ENCODE measurements at places on chromosomes 12 and 14.
A peak's percentile ranks its signal among the peaks of the same experiment; 100 is the strongest.

DNA sequence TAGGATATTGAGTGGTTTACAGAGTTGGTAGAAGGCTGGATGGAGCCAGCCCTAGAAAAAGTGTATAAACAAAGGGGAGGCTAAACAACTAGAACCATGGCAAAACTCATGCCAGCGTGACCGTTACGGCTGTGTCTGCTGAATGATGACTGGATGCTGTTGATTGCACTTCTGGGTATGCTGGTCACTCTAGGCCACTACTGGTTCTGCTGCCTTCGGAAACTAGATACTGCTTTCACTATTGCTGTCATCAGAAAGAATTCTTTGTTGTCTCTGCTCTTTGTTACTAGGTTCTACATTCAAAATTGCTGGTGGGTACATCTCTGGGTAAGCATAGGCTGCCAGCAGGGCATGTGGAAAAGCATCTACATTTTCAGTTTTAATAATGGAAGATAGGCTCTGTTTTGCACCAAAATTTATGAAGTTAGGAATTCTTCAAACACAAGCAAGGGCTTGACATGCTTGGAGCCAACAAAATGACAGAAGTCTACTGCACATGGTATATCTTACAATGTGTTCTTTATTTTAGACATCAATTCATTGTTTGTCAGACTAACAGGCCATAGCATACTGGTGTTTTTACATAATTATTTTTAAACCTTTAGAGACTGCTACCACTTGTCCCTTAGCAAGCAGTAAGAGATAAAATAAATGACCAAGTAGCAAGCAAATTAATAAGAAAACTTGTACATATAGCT is 15.4 kb downstream of the MON2 start:
- DNase-seq: peak; percentile 9

DNA sequence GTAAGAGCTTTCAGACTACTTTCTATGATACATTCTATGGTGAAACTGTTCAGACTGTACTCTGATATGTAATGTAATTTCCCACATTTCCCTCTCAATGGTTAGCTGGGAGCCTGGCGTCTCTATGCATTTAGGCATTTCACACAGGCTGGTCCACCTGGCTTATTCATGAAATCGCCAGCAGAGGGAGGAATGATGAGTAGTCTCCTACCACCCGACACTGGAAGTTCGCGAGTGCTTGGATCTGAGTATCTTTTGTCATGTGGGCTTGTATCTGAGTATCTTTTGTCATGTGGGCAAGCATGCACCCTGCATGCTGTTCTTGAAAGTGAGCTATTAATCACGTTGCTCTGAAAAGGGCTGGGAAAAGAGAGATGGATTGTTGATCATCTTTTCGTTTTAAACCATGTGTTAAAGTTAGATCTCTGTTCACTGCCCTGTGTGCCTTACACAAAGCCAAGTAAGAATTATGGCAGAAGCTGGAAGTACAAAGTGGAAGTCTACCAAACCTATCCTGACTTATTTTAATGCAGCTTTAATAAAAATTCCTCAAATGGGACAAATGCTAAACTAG is 235.0 kb downstream of the ATP23 start:
- no peak for DNase-seq

DNA sequence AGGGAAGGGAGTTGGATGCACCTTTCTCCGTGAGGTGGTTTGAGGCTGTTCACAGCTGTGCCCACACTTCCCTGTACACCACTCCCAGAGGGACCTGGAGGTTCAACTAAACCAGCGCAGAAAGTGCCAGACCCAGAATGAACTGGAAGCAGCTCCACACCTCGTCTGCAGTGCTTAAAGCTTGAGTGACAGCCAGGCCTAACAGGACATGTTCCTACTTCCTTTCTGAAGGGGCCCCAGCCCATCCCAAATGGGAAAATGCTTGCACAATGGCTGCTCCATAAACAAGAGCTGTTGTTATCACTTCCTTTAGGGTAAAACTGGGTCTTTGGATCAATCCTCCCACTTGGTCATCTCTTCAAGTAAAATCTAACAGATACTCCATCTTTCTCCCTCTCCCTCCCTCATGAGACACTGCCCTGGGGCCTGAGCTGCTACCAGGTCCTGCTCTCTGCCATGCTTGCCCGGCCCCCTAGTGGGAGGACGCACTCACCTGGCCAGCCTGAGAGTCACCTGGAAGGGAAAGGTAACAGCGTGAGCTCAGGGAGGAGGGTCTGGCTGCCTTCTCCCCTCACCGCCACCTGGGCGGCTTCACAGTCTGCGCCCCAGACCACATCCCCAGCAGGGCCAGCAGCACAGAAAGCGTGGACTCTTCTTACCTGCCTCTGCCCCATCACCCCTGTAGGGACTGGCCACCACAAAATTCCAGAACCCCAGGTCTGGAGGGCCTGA is 33.5 kb downstream of the ISCA2 start:
- DNase-seq: no peak

DNA sequence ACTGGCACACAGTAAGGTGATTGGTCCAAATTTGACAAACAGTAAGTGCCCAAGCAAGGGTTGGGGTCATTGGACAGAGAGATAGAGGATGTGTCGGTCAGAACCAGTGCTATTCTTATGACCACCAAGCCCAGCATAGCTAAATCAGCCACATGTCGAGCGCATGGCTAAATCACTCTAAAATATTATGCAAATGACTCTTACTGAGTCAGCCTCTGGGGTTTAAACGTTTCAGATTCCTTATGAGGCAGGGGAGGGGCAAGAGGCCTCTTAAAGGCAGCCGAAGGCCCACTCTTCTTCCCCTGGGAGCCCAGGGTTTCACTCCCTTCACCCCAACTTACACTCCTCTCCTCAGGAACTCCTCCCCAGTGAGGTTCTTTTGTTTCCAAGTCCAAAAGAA is 603 bp upstream of the ENDOU start:
- no peak for DNase-seq

DNA sequence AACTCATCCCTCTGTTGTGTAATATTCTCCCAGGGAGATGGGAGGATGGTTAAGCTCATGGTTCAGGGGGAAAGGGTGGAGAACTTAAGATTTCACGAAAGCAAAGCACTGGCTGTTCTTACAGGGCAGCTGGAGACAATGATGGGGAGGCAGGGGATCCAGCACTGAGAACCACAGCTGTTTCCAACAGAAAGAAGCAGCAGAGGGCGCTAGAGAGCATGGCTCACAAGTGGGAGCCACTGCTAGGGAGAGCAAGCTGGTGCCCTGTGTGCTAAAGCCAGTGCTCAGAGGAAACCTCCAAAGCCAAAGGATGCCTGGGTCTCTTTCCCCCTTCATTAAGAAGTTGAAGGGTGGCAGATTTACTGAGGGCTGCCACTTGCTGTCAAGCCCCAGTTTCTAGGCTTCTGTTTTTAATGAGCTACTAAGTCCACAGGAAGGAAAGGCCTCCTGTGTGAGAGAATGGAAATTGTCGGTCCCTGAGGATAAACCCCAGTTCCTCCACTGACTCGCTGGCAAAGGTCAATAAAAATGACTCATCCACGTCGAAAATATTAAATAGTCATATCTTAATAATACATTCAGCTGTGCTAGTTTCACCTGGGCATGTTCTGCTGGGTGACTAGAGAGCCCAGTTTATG is 199.7 kb downstream of the ANO2 start:
- DNase-seq: peak; percentile 1

DNA sequence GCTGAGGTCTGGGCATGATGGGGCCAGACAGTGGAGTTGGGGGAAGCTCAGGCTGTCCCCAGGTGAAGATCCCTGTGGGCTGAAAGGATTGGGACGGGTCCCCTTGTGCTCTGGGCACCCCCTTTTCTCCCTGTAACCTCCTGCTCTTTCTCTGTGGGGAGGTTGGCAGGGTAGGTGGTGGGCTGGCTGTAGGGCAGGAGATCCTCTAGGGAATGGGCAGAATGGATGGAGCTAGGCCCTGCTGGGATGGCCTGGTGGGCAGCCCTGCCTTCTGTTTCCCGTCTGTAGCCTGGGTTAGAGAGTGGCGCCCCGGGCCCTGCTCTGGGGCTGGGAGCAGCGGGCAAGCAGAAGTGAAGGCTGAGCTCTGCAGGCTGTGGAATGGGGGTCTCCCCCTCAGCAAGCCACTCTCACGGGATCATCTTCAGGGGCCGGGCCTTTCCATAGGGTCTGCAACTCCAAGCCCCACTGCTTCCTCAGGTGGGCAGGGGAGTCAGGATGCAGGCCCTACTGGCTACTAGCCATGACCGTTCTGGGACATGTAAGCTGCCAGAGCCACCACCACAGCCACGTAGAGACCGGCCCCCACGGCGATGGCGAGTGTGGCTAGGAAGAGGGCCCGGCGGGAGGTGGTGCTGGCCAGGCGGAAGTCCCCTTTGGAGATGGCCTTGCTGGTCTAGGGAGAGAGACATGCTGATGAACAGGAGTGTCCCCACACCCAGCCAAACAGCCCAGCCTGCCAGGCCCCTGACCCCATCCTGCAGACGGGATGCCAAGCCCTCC is 18.8 kb downstream of the SYNDIG1L start:
- DNase-seq: no peak

DNA sequence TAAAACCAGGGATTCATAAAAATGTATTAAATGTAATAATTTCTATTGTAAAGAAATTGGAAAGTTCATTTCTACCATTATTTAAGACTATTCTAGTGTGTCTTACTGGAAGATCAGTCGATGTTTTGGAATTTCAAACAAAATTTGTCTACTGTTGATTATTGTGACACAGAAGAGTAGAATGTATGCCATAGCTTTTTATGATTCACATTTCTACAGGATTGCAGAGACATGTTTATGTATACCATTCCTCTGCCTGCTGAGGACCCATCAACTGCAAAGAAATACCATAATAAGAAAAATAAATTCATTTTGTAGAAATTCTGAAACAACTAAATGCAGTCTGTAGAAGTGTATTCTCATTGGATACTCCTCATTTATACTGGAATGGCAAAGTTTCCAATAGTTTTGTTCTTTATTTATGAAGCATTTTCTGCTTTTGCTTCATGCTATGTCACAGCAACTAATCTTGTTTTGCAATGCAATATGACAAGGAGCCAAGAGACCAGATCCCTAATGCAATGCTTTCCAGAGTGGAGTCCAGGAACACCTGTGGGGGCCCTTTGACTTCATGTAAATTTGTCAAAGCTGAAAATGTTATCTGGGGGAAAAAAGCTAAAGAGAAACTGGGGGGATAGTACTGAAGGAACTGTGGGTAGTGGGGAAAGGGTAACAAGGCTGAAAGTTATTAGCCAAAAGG is 172.9 kb upstream of the LRIG3 start:
- no peak for DNase-seq

DNA sequence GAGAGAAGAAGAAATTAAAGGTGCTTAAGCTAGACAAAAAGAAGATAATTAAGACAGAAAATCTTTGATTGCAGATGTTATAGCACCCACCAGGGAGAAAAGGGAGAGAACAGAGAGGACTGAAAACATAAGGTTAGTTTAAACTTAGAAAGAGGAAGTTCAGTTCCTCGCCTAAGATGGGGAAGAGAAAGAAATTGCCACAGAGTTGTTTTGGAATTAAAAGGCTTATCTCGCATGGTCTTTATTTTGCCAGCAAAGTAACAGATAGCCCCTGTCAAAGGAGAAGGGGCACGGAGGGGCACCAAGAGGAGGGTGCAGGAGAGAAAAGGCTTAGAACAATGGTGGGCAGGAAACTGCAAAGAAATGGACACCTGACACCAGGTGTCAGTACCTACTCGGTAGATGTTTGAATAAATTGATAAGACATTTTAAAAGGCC is 17.8 kb upstream of the OXA1L start:
- no peak for DNase-seq

DNA sequence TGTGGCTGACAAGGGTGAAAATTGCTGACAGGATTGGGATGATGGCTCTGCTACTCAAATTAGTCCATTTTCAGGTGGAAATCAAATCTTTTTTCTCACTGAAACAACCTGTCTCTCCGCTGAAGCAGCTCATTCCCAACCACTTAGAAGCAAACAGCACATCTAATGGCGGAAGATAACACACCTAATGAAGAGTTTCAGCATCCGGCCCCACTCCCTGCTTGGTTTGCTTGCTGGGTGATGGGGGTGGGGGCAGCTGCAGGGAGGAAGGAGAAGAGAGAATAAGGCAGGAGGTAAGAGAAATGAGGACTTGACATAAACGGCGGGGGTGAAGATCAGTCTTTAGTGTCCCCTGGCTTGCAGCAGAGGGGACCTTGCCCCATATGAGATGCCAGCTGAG is 4.0 kb downstream of the SYNDIG1L start:
- no peak for DNase-seq

- no peak for DNase-seq
These were observed 65.3 kb upstream of the RASSF3 start for GRCh38 chr12:64545081-64545382.

GRCh38 chr14:93343797-93344196 is 3.2 kb upstream of the COX8C start:
- DNase-seq: no peak

DNA sequence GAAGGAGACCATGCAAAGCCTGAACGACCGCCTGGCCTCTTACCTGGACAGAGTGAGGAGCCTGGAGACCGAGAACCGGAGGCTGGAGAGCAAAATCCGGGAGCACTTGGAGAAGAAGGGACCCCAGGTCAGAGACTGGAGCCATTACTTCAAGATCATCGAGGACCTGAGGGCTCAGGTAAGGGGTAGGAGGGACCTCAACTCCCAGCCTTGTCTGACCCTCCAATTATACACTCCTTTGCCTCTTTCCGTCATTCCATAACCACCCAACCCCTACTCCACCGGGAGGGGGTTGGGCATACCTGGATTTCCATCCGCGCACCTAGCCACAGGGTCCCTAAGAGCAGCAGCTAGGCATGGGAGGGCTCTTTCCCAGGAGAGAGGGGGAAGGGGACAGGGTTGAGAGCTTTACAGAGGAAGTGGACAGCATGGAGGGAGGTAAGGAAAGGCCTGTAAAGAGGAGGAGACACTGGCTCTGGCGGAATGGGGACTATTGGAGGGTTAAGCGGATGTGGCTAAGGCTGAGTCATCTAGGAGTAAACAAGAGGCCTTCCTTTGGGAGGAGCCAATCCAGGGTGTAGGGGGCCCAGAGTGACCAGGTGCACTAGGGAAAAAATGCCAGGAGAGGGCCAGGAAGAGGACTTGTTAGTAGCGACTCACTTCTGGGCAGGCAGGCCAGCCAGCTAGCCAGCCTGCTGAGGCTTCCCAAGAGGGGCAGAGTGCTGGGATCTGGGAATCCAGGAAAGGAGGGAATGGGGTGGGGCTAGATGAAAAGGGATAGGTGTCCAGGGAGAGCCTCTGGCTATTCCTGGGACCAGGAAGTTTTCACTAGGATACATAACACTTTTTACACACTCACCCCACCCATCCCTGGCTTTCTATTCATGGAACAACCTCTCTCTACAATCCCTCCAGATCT is 754 bp downstream of the KRT18 start:
- DNase-seq: no peak

DNA sequence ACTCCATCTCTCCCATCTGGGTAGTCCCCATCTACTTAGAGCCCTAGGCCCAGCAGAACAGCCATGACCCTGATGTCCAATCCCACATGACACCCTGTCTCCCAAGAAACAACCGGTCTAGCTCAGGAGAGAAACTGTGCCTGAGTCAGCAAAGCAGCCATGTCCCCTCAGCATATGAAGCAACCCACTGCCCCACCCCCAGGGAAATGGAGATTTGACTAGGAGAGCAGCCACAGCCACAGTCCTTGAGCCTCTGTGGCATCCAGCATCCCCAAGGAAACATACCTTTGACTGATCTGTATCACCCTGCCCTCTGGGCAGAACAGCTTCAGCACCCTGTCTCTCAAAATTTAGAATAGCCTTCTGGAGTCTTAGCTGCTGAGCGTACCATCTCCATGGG is 641.9 kb upstream of the FBXO33 start:
- no peak for DNase-seq

Data from occipital lobe (tissue), 3 donors.